ENCODE measurements at places on chromosomes 1 and 21.

DNA sequence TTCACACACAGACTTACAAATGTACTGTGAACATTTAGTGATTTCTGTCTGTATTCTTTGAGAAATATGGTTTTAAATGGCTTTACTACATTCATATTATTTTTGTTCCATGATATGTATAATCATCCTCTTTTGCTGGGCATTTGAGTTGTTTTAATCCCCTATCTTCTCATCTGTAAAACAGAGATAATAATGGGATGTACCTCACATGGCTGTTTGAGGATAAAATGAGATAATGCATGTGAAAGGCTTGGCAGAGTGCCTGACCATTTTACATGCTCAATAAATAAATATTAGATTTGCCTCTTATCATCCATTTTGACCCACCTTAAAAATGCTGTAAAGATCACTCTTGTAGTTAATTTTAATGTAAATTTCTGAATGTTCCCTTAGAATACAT, 197.2 kb downstream of the C1orf94 start:
- no peak for DNase-seq

DNA sequence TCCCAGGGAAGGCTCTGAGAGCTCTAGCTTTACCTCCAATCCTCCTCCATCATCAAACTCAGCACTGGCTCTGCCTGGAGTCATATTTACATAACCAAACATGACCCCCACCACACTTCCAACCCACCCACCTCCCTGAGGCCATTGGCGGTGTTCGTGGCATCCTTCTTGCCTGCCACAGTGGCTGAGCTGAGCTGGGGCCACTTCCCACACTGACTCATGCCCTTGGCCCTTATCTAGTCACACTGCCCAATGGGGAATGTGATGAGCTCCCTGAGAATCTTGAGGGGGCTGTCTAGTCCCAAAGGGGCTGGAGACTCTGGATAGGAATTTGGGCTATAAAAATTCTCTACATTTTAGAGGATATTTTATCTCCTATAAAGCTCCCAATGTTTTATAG, 230.9 kb upstream of the IRF2BP2 start:
- no peak for DNase-seq

DNA sequence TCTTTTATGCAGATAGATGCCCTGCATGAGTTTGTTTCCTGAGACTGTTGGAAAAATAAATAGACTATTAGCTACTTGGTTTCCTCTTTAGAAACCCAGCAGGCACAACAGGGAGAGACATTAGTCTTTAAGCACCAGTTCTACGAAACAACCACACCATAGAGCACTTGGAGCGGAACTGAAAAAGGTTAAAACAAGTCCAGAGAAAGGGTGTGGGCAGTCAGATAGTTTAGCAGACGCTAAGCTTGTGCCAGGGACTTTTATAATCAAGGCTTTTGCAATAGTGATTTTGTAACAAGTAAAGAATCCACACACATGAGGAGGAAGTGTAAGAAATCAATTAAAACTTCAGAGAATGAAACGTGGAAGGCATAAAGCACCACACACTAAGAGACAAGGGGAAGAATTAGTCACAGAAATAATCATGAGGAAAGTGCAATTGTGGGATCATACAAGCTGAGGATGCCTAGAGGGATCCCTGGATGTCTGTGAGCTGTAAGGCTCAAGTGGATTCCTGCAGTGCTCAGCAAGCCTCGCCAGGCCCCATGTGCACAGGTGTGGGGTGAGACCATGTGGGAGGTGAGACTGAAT, 37.8 kb upstream of the TLR5 start:
- no peak for DNase-seq

DNA sequence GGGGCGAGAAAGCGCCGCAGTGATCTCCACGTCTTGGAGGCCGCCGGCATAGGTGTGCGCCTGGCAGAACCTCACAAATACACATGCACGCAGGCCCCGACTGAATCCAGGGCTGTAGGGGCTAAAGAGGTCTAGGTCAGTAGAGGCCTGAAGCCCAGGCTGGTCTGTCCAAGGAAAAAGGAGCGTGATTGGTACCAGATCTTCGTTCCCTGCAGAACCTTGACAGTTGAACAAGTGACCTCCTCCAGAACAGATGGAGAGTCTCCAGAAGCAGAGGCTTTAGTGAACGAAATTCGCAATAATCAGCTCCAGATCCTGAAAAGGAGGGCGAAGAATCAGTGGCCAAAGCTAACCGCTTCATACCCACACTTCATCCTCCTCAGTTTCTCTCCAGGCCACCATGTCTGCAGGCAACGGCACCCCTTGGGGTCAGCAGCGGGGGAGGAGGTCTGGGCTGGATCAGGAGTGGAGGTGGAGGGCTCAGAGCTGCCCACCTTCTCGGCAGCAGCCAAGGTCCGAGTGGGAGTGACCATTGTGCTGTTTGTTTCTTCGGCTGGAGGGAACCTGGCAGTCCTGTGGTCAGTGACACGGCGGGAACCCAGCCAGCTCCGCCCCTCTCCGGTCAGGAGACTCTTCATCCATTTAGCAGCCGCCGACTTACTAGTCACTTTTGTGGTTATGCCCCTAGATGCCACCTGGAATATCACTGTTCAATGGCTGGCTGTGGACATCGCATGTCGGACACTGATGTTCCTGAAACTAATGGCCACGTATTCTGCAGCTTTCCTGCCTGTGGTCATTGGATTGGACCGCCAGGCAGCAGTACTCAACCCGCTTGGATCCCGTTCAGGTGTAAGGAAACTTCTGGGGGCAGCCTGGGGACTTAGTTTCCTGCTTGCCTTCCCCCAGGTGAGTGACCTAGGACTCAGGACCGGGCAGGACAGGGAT, 749 bp upstream of the PEX11B start:
- DNase-seq = no peak

DNA sequence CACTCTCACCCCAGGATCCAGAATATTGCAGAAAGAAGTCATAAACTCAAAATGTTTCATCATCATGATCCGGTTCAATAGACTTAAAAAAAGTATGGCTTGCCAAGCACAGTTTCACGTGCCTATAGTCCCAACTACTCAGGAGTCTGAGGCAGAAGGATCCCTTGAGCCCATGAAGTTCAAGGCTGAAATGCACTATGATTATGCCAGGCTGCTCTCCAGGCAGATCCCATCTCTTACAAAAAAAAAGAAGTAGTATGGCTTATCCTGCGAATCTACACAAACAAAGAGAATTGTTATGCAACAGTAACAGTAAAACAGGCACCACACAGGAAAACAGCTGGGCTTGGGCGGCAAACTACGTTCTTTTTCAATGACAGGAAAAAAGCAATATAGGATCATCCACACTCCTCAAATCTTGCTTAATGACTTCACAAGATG, 76.2 kb downstream of the EIF4G3 start:
- DNase-seq = no peak

GRCh38 chr1:8988618-8988967, 37.6 kb downstream of the SLC2A7 start:
- no peak for DNase-seq

DNA sequence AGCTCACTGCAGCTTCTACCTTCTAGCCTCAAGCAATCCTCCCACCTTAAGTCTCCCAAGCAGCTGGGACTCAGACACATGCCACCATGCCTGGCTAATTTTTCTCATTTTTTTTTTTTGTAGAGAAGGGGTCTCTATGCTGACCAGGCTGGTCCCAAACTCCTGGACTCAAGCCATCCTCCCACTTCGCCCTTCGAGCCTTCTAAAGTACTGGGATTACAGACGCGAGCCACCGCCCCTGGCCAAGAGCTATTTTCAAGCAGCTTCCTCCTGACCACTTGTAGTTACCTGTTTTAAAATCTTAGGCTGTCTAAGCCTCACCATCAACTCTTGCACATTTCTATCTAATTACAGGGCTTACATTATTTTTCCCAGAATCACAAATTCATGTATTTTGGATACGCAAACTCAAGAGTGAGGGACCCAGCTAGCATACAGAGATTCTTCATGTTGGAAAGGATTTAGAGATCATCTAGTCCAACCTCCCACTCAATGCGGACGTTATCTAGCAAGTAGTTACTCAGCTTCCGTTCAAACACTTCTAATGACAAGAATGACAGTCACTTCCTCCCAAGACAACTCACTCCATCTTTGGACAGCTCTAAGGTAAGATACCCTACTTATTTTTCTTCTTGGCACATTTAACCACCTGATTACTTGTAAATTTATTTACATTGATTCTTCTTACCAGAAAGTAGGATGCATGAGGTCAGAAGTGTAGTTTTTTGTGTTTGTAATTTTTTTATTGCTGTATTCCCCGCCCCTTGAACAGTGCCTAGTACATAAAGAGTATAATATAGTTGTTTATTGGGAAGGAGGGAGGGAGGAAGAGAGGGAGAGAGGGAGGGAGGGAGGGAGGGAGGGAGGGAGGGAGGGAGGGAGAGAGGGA, 65.4 kb downstream of the LUZP1 start:
- no peak for DNase-seq

GRCh38 chr1:233238884-233239431, 56.6 kb downstream of the PCNX2 start:
- no peak for DNase-seq

GRCh38 chr1:111441573-111442192, 7.4 kb downstream of the WDR77 start:
- DNase-seq = peak; percentile 76

GRCh38 chr1:202796670-202797069, 11.6 kb downstream of the KDM5B start:
- peak; percentile 32 for DNase-seq

- DNase-seq = peak; percentile 60
Measured at GRCh38 chr1:53890522-53890941, 935 bp upstream of the YIPF1 start.

DNA sequence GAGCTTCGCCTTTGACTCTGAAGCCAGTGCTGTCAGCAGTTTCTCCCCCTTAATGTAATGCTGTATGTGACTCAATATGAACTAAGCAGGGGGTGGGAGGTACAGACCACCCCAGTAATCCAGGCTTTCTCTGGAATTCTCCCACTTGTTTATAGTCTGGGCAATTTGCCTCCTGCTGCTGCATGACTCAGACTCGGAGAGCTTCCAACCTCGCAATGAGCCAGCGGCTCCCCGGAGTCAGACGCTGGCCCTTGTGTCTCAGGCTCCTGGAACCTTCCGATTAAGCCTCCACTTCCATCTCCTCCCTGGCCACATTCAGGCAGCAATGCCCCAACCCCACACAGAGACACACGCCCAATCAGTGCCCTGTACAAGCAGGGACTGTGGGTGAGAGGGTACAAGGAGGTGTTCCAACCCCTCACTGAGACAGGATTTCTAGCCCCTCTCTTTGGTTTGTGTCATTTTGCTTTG, 471.7 kb upstream of the VAMP3 start:
- no peak for DNase-seq

GRCh38 chr1:25810341-25811299, 9.1 kb upstream of the MTFR1L start:
- DNase-seq = peak; percentile 96

GRCh38 chr1:233863901-233864545, 40.5 kb upstream of the SLC35F3 start:
- no peak for DNase-seq

- DNase-seq = no peak
Measured at GRCh38 chr1:162279136-162279498, 97.5 kb downstream of the SPATA46 start.

GRCh38 chr1:108657356-108658080, 3.4 kb downstream of the HENMT1 start:
- no peak for DNase-seq

DNA sequence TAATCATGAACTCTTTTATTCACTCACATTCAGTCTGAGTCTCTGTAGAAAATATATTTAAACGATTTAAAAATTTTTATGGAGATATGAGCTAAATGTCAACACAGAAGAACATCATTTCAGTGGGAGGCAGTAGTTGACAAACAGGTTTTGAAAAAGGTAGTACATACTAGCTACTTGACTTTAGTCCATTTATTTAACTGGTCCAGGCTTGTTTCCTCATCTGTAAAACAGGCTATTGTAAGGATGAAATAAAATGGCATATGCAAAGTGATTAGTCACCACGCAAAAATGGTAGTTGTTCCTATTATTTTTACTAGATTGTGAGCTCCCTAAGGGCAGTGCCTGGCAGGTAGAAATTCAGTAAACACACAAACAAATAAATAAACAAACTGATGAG, 75.2 kb downstream of the NTPCR start:
- no peak for DNase-seq

DNA sequence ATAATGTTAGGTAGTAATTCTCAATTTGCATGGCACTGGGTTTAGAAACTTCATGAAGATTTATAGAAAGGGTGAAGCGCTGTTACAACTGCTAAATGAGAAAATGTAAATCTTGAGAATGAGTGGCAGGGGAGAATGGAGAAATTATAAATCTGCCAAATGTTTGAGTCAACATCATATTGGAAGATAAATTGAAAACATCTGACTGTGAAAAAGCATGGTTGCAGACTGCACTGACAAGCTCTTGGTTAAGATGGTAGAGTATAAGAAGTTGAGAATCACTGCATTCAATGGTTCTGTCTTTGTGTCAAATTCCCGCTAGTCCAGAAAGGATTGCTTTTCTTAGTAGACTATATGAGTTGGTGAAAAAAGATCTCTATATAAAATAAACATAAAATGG, 113.3 kb upstream of the DUSP10 start:
- no peak for DNase-seq

DNA sequence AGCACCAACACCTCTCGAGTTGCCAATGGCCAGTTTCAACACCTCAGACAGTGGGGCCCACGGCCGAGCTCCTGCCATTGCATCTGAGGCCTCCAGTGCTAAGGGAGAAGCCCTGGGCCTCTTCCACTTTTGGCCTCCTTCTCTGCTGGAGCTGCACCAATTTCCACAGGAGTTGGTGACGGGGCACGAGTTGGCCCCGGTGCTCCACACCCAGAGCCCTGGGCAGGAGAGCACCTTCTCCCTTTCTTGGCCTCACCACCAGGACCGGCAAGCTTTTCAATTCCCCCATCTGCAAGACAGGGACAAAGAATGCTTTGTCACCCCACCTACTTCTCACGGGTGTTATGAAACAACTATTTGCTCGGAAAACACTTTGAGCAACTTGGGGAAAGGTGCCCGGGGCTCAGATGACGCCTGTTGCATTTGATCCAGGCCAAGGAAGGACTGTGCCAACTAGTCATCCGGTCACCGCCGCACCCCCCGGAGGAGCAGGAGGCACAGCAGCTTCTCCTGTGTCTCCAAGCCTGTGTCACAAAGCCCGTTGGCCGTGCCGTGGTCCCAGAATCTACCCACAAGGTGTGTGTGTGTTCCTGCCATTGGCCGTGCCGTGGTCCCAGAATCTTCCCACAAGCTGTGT, 55.2 kb downstream of the TOMM20 start:
- DNase-seq = no peak

- DNase-seq = no peak
Measured at GRCh38 chr1:81545734-81546133, 255.0 kb upstream of the ADGRL2 start.

DNA sequence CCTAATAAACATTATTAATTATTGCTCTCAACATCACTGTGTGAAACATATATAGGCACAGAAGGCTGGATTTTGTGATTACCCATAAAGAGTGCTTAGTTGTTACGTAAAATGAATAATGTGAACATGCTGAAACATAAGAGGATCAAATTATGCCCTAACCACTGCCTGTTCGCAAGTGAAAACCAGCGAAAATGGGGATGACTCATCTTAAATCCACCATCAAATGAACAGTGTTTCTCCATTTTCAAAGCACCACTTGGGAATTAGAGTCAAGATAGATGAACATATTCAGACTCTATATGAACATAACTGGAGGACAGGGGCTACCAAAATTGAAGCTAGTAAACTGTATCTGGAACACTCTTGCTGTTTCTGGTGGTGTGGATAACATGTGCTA, 386.2 kb downstream of the HHIPL2 start:
- DNase-seq = no peak

GRCh38 chr1:14713077-14713476, 114.6 kb downstream of the KAZN start:
- no peak for DNase-seq

Data from activated CD8-positive, alpha-beta memory T cell treated with anti-CD3 and anti-CD28 coated beads for 24 hours (primary cell).